ENCODE measurements at places on chromosomes 2 and 18.

DNA sequence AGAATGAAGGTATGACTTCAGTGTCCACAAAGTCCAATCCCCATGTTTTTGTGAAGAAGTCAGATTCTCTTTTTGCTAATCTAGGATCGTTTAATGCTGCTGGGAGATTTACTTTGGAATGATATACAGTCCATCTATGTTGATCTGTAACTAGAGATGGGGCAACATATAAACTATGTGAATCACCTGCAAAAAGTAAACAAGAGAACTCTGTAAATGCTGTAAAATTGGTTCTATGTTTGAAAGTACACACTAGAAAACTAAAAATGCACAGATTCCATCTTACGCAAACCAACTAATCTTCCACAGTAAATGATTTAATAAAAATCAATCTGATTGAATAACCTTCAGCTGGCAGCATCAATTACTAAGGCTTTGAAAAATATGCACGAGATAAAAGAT, 37.5 kb downstream of the VPS54 start:
- DNase-seq = no peak

DNA sequence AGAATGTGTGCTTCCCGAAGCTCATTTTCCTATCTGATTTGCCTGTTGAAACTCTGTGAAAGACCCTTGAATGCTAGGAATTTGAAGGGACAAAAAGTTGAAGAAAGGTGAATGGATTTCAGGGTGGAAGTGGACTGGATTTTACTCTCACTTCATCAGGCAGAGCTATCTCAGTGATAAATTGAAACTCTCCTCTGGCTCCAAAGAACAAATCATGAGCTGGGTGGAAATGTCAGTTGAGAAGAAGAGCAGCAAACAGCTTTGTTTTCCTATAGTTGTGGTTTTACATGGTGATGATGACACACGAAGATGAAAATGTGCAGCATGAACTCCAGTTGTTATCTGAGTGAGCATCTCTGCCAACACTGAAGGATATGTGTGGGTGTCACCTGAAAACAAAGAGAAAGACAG, 34.4 kb downstream of the CD28 start:
- DNase-seq = peak; percentile 17

DNA sequence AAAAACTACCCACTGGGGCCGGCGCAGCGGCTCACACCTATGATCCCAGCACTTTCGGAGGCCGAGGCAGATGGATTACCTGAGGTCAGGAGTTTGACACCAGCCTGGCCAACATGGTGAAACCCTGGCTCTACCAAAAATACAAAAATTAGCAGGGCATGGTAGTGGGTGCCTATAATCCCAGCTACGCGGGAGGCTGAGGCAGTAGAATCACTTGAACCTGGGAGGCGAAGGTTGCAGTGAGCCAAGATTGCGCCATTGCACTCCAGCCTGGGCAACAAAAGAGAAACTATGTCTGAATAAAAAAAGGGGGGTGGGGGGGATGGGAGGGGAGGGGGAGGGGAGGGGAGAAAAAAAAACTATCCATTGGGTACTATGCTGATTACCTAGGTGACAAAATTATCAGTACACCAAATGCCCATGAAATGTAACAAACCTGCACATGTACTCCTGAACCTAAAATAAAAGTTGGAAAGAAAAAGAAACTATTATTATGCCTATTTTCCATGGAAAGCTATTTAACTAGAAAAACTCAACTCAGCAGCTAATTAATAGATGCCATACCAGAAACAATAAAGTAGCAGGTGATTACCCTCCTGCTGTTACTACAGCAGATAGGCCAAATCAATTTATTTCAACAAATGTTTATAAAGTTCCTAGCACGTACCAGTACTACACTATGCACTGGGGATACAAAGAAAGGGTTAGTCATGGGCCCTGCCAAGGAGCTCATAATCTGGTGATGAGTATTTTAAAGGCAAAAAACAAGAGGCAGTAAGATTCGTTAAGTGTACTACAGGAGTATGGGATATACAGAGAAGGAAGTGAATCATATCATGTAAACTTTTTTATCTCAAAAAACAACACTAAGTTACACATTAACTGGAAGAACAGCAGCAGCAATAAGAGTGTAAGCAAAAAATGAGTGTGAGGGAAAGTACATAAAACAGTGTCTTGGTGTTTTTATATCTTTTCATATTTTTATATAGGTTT, 112.8 kb upstream of the SLC39A10 start:
- no peak for DNase-seq

- no peak for DNase-seq
Observed at GRCh38 chr2:11955884-11956291, 209.5 kb downstream of the LPIN1 start.

GRCh38 chr2:216074794-216075193, 6.8 kb downstream of the PECR start:
- no peak for DNase-seq

- DNase-seq = no peak
Observed at GRCh38 chr2:221104361-221104811, 467.7 kb downstream of the EPHA4 start.

DNA sequence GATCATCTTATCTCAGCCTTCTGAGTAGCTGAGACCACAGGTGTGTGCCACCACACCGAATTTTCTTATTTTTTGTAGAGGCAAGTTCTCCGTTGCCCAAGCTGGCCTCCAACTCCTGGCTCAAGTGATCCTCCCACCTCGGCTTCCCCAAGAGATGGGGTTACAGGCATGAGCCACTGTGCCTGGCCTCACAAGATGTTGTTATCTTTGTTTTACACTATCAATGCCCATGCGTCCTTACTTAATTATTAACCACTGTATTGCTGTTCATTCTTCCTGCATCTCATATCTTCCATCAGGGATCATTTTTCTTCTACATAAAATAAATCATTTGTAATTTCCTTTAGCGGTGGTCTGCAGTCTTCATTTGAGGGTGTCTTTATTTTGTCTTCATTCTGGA, 181.9 kb downstream of the TGIF1 start:
- DNase-seq = no peak

GRCh38 chr2:159089543-159089942, 121.1 kb downstream of the TANC1 start:
- no peak for DNase-seq

All from urothelium cell line (cell line).